Fibroblast of lung (primary cell): ENCODE measurements at places on chromosomes 2 and 18. TPM values are rescaled to one million over a fixed set of nuclear protein-coding genes. Genes with fewer than 3 reads are reported as not detected.

DNA sequence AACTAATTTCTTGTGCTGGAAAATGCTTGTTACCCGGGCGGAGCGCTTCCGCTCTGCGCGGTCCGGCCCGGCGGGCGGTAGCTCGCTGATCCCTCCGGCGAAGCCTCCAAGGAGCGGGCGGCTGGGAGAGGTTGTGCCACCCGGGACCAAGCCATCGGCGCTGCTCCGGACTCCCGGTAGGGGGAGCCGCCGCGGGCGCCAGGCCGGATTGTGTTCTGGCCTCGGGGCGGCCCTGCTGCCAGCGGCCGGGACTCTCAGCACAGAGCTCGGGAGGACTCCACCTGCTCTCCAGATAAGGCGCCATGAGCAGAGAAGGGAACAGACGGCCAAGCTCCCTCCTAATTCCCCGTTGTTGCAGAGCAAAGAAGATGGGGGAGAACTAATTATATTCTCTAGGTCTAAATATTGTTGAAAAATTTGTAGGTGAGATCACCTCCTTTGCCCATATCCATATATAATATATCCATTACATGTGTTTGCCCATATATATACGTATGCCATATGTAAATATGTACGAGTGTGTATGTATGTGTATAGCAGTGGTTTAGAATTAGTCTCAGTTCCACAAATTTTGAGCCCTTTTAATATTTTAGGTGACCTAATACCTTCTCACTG, 13.8 kb upstream of the SATB2 start:
- H3K4me1 ChIP-seq = no peaks in the 10 kb centered on the region
- H3K36me3 ChIP-seq = no peaks in the 10 kb centered on the region
- peak overlapping the region; percentile 39 for H3K4me3 ChIP-seq
- H3K27ac ChIP-seq = no peak overlapping the region

GRCh38 chr2:241991299-241991698, 121.8 kb downstream of the RTP5 start:
- DNase-seq = no peak
- no peaks in the 10 kb centered on the region for H3K36me3 ChIP-seq
- H3K27me3 ChIP-seq = no peaks in the 10 kb centered on the region
- H3K4me3 ChIP-seq = no peak overlapping the region
- H3K4me1 ChIP-seq = no peaks in the 10 kb centered on the region

DNA sequence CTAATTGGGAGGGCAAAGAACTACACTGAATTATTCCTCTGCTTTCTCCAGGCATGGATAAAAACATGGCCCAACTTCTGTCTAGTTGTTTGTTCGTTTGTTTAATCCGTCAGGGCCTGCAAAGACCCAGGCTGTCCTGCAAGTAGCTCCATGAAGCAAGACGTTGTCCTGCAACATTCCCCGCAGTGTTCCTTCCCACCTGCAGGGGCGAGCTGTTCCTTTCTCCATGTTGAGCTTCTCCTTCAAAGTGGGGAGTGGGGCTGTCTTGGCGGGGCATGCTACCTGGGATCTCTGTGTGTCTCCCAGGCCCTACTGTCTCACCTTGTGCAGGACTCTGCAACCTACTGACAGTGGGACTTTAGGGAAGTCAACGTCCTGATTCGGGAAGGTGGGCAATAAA, 264.0 kb upstream of the SMIM21 start:
- H3K4me1 ChIP-seq = no peaks in the 10 kb centered on the region
- no peak for DNase-seq

- no peak for DNase-seq
- no peak overlapping the region for H3K4me3 ChIP-seq
- no peaks in the 10 kb centered on the region for H3K27me3 ChIP-seq
- H3K27ac ChIP-seq = no peak overlapping the region
These were observed 99.5 kb upstream of the GATA6 start for GRCh38 chr18:22069916-22070315.

GRCh38 chr2:34288016-34288415, 688.9 kb upstream of the FAM98A start:
- no peaks in the 10 kb centered on the region for H3K27me3 ChIP-seq
- H3K4me1 ChIP-seq = no peaks in the 10 kb centered on the region
- no peaks in the 10 kb centered on the region for H3K36me3 ChIP-seq
- no peak overlapping the region for H3K27ac ChIP-seq

DNA sequence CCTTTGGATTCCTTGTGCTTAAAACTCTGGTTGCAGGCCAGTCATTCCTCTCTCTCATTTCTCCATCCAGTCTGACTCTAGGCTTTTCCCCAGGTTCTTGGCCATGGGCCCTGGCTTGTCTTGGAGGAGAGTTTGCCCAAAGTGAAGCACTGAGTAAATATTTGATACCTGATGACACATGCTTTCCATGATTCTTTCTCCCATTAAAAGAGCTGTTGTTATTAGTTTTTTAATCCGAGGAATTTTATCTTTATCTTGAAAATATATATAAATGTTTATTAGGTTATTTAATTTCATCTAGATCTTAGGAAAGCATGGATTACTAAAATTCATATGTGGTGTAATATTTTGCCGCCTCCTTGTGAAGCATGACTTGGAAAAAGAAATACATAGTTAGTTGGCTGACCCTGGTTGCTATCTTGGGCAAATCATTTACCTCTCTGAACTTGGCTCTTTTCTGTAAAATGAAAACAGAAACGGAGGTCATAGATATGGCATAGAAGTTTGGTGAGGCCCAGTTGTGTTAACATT, 650.1 kb downstream of the SLC4A3 start:
- no peaks in the 10 kb centered on the region for H3K36me3 ChIP-seq
- peaks cover 13% of the 10 kb centered on the region for H3K4me1 ChIP-seq
- H3K27me3 ChIP-seq = no peaks in the 10 kb centered on the region
- DNase-seq = peak; percentile 97
- no peak overlapping the region for H3K4me3 ChIP-seq

- no peak overlapping the region for H3K4me3 ChIP-seq
- peaks cover 2% of the 10 kb centered on the region for H3K4me1 ChIP-seq
- no peak for DNase-seq
- no peak overlapping the region for H3K27ac ChIP-seq
- no peaks in the 10 kb centered on the region for H3K27me3 ChIP-seq
These were observed 54.0 kb downstream of the ATOH8 start for GRCh38 chr2:85807756-85808155.

- H3K4me3 ChIP-seq = no peak overlapping the region
- no peaks in the 10 kb centered on the region for H3K27me3 ChIP-seq
- H3K36me3 ChIP-seq = no peaks in the 10 kb centered on the region
- H3K4me1 ChIP-seq = no peaks in the 10 kb centered on the region
- DNase-seq = no peak
- no peak overlapping the region for H3K27ac ChIP-seq
These were observed 22.4 kb upstream of the NAGK start for GRCh38 chr2:71045865-71046548.

DNA sequence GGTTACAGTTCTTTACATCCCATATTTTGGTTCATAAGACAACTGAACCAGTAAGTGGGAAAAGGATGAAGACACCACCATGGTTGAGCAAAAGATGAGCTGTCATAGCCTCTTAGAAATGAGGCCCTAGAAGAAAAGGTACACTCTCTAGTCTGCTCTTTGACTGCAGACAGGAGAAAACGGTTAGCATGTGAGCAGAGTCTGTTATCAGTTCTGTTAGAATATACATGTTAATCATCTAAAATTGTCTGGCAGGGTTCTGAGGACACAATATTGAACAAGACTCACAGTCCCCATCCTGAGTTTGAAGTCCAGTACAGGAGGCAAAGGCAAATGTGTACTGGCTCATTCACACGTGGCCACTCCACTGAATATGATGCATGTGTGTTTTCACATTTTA, 78.1 kb downstream of the MBOAT2 start:
- DNase-seq = no peak
- H3K27ac ChIP-seq = no peak overlapping the region
- no peaks in the 10 kb centered on the region for H3K27me3 ChIP-seq
- no peaks in the 10 kb centered on the region for H3K36me3 ChIP-seq
- peaks cover 2% of the 10 kb centered on the region for H3K4me1 ChIP-seq

DNA sequence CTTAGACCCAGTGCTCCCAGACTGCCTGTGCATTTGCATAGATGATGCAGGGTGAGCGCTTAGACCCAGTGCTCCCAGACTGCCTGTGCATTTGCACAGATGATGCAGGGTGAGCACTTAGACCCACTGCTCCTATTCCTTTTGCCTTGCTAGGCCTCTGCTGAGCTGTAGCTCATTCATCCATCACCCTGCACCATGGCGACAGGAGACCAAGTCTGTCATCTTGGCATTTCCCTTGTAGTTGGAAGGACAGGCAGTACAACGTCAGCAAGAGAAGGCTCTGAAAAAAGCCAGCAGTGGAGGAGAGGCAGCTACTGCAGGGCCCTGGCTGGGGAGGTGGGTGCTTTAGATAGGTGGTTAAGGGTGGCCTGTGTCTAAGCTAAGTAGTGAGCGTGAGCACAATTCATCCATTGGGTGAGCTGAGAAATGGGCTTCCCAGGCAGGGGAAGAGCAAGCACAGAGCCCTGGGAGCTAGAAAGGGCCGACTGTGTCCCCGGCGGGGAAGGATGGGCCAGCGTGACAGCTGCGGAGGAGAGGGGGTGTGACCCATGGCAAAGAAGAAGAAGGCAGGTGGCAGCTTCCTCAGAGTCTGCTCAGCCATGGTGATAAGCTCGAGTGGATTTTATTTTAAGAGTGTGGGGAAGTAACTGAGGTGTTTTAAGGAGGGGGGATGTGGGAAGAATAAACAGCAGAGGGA, 108.8 kb downstream of the LPIN1 start:
- no peak for DNase-seq
- no peaks in the 10 kb centered on the region for H3K36me3 ChIP-seq
- H3K27ac ChIP-seq = no peak overlapping the region
- H3K27me3 ChIP-seq = no peaks in the 10 kb centered on the region
- no peak overlapping the region for H3K4me3 ChIP-seq

DNA sequence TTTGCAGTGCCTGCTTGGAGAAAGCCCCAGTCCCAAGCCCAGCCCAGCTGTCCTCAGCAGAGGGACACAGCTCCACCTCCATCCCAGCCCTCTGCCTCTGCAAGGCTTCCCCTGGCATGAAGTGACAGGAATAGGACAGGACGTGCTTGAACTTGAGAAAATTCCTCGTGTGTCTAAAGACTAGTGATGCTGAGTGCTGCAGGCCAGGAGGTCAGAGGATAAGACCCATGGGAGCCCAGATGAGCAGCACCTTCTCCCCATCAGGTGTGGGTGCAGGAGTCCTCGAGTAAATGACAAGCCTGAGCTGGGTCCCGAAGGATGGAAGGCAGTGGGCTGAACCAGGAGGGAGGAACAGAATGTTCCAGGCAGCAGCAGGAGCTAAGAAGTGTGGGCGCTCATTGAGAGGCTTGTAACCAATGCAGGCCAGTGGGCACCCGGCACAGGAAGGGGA, 67.8 kb upstream of the UXS1 start:
- no peaks in the 10 kb centered on the region for H3K4me1 ChIP-seq
- H3K27me3 ChIP-seq = no peaks in the 10 kb centered on the region
- DNase-seq = no peak
- no peak overlapping the region for H3K27ac ChIP-seq
- H3K4me3 ChIP-seq = no peak overlapping the region
- H3K36me3 ChIP-seq = no peaks in the 10 kb centered on the region

- peak overlapping the region; percentile 34 for H3K4me3 ChIP-seq
- peak; percentile 31 for DNase-seq
- no peak overlapping the region for H3K27ac ChIP-seq
- peaks cover 12% of the 10 kb centered on the region for H3K27me3 ChIP-seq
- no peaks in the 10 kb centered on the region for H3K4me1 ChIP-seq
These were observed 24.2 kb upstream of the ZDBF2 start for GRCh38 chr2:206250041-206250897.

- no peaks in the 10 kb centered on the region for H3K4me1 ChIP-seq
- H3K36me3 ChIP-seq = no peaks in the 10 kb centered on the region
- no peak overlapping the region for H3K27ac ChIP-seq
- DNase-seq = no peak
- no peaks in the 10 kb centered on the region for H3K27me3 ChIP-seq
- no peak overlapping the region for H3K4me3 ChIP-seq
These were observed 82.8 kb upstream of the ZNF521 start for GRCh38 chr18:25434745-25435144.

DNA sequence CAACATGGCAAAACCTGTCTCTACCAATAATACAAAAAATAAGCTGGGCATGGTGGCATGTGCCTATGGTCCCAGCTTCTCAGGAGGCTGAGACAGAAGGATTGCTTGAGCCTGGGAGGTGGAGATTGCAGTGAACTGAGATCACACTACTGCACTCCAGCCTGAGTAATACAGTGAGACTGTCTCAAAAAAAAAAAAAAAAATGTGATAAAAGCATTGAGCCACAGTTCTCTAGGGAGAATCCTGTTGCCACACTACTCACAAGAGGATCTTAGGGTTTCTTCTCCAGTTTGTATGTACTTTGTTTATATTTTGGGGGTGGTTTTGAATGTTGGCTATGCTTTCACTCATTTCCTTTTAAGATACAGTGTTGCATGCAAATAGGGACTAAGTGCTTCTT, 62.0 kb downstream of the TMEM185B start:
- no peak overlapping the region for H3K4me3 ChIP-seq
- H3K4me1 ChIP-seq = no peaks in the 10 kb centered on the region
- no peaks in the 10 kb centered on the region for H3K27me3 ChIP-seq
- no peaks in the 10 kb centered on the region for H3K36me3 ChIP-seq
- DNase-seq = peak; percentile 3

- no peak overlapping the region for H3K4me3 ChIP-seq
- no peak for DNase-seq
- H3K4me1 ChIP-seq = no peaks in the 10 kb centered on the region
- H3K27me3 ChIP-seq = peaks cover 6% of the 10 kb centered on the region
These were observed 3.4 kb downstream of the PLB1 start for GRCh38 chr2:28499282-28499681.

GRCh38 chr2:48471048-48471474, 58.9 kb upstream of the STON1 start:
- no peaks in the 10 kb centered on the region for H3K27me3 ChIP-seq
- peak; percentile 60 for DNase-seq
- peaks cover 2% of the 10 kb centered on the region for H3K4me1 ChIP-seq
- peaks cover 2% of the 10 kb centered on the region for H3K36me3 ChIP-seq
- no peak overlapping the region for H3K4me3 ChIP-seq
- no peak overlapping the region for H3K27ac ChIP-seq

GRCh38 chr2:223109341-223109740, 57.4 kb downstream of the KCNE4 start:
- H3K4me1 ChIP-seq = no peaks in the 10 kb centered on the region
- no peak overlapping the region for H3K4me3 ChIP-seq
- no peaks in the 10 kb centered on the region for H3K27me3 ChIP-seq
- no peak for DNase-seq

GRCh38 chr2:17309741-17310339, 208.4 kb downstream of the RAD51AP2 start:
- H3K4me3 ChIP-seq = no peak overlapping the region
- no peaks in the 10 kb centered on the region for H3K27me3 ChIP-seq
- H3K4me1 ChIP-seq = no peaks in the 10 kb centered on the region
- H3K27ac ChIP-seq = no peak overlapping the region
- peak; percentile 55 for DNase-seq

GRCh38 chr18:27581296-27581904, 396.3 kb upstream of the CHST9 start:
- H3K27ac ChIP-seq = no peak overlapping the region
- H3K4me1 ChIP-seq = no peaks in the 10 kb centered on the region
- no peaks in the 10 kb centered on the region for H3K36me3 ChIP-seq
- H3K4me3 ChIP-seq = no peak overlapping the region

OST4 gene
- total RNA-seq = 479 and 505 TPM in 2 replicates

CHAC2 gene
- 1.3 and 1.7 TPM in 2 replicates for total RNA-seq

FAM136A gene
- 15.7 and 16.4 TPM in 2 replicates for total RNA-seq

C2orf15 gene
- total RNA-seq = under 0.01 TPM in 1 of 2 replicates, not detected in the other

TSPYL6 gene
- total RNA-seq = not detected in 2 replicates

ONECUT2 gene
- under 0.01 TPM in 2 replicates for total RNA-seq

STARD7 gene
- total RNA-seq = 71.7 and 121 TPM in 2 replicates

HOXD8 gene
- not detected in 2 replicates for total RNA-seq

CABYR gene
- total RNA-seq = 5.6 and 14.0 TPM in 2 replicates

GREB1L gene
- 0.26 and 0.33 TPM in 2 replicates for total RNA-seq

CFC1 gene
- not detected in 2 replicates for total RNA-seq

POTEI gene
- total RNA-seq = not detected in 2 replicates

LAMA3 gene
- total RNA-seq = 8.5 and 13.2 TPM in 2 replicates

ABCG8 gene
- total RNA-seq = not detected in 2 replicates
